Left lung (tissue), 14 donors: ENCODE measurements at places on chromosomes 3 and 15. TPM values are rescaled to one million over a fixed set of nuclear protein-coding genes. Genes with fewer than 3 reads are reported as not detected.

MESP2 gene
- not detected for polyA plus RNA-seq

DNA sequence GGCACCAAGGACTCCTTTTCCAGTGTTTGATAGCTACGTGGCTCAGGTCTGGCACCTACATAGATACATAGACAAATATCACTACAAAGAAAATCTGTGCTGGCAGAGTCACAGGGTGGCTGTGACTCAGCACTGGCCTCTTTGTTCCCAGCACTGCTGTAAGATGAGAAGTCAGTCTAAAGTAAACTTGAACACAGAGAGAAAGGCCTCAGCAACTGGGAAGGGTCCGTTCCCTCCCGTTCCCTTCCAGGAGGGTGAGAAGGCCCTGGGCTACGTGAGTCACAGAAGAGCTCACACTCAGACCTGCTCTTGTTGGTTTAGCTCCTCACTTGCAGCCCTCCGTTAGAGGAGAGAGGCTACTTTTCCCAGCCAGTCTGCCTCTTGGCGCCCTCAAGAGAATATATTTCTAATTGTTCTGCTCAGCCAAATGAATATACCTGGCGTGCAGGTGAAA is 23.1 kb downstream of the ANXA2 start:
- DNase-seq = peak; percentile 75

DNA sequence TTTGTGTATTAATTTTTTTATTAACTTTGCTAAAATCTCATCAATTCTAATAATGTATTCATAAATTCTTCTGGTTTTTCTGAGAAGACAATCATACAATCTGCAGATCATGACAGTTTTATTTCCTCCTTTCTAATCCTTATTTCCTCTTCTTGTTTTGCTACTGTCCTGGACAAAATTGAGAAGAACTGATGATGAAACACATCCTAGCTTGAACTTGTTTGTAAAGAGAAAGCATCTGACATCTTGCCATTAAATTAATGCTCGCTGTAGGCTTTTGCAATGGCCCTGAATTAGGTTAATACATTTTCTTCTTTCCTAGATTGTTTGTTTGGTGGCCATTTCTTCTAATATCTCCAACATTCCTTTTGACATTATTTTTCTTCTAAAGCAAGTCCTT is 110.9 kb upstream of the TPM1 start:
- DNase-seq = no peak

DNA sequence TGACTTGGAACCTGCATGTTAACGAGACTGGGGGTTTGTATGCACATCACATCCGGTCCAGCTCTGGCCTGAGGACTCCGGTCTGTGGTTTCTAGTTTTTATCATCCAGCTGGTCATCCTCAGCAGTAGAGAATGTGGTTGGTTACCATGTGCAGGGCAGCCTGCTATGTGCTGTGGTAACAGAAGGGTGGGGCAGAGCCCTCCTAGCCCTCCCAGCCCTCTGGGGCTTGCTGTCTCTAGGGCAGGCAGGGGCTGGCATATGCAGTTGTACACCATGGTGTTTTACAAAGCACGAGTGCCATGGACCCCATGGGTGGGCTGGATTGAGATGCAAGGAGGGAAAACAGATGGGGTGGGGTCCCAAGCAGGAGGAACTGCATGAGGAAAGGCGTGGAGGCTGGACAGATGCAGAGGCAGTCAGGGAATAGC is 70.2 kb downstream of the APBA2 start:
- DNase-seq = no peak

- DNase-seq = no peak
These were observed 760.7 kb downstream of the GRM7 start for GRCh38 chr3:7621651-7622050.

- DNase-seq = no peak
These were observed 16.9 kb upstream of the RYR3 start for GRCh38 chr15:33293713-33294334.

GRCh38 chr15:68809517-68809916 is 11.2 kb downstream of the ANP32A start:
- DNase-seq = no peak

GRCh38 chr15:56950979-56951378 is 32.5 kb downstream of the TCF12 start:
- no peak for DNase-seq

DLL4 gene
- 18.6 TPM for polyA plus RNA-seq

SLC38A3 gene
- 7.8 TPM for polyA plus RNA-seq

GRCh38 chr3:165011557-165011956 is 66.7 kb downstream of the SI start:
- DNase-seq = no peak

DNA sequence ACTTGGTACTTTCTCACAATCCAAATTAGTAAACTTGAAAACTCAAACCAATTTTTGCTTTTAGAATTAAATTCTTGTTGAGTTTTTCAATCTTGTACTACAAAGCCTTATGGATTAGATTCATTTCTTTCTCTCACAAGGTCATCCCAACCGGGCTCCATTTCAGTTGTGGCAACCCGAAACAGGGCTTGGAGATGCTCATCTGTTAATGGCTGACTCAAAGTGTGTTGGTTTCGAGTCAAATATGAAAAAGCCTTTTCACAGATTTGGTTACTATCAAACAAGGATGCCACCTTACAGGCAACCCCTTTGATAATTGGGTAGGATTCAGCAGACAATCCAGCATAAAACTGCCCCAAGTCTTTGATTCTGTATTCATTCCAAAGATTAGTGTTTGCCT is 1.8 kb downstream of the EPM2AIP1 start:
- DNase-seq = no peak

GRCh38 chr3:196965804-196966173 is 2.8 kb downstream of the PIGZ start:
- DNase-seq = no peak

DNA sequence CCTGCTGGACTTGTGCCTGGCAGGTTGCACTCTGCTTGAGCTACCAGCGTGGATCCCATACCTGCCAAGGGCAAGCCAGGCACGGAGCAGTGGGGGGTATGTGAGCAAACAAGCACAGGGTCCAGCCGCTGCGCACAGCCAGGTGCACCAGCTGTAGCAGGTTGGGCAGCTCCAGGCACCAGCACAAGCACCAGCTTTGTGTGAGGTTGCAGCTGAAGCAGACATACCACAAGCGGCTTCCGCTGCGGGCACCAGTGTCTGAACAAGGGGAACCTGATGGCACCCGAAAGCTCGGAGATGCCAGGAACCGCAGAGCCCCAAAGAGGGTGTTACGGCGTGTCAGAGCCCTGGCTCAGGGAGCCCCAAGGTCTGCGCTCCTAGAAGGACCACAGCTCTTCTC is 472.7 kb upstream of the ARL6 start:
- DNase-seq = no peak

DNA sequence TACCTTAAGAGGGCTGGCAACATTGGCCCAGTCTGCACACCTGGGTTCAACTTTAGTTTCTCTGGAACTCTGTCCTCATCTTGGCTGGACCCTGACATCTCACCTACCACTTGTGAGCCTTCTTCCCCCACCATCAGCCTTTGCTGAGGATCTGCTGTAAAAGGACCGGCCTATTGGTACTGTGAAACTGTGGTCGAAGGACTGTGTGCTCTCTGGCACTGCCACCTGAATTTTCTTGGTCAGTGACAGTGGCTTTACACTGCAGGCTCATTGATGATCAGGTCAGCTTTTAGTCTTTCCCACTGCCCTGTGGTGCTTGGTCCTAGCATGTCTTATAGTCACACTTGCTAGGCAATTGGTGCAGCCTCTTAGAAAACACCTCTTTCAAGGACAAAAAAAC is 86.9 kb downstream of the PEX5L start:
- DNase-seq = no peak

GRCh38 chr3:121175083-121175482 is 267.1 kb downstream of the STXBP5L start:
- DNase-seq = peak; percentile 0

- no peak for DNase-seq
These were observed 160.9 kb upstream of the GALNT15 start for GRCh38 chr3:16013568-16013967.

PLSCR2 gene
- 0.38 TPM for polyA plus RNA-seq

GRCh38 chr15:36024031-36024688 is 478.2 kb upstream of the DPH6 start:
- peak; percentile 13 for DNase-seq

DNA sequence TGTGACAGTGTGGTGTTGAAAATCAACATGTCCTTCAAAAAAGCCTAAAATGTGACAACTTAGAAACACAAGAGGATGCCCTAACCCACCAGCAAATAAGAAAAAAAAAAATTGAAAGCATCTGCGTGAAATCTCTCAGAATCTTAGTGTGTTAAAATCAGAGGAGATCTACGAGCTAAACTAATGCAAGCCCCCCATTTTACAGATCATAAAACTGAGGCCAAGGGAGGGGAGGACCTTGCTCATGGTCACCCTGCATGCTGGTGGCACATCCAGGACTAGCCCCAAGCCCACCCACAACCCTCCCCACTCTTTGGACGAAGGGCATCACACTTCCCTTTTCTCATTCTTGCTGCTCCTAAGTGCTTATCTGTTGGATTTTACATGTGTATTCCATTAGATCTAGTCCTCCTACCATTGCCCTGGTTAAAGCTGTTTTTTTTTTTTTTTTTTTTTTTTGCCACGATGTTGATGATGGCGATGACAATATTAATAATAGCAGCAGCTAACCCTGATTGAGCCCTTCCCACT is 29.1 kb upstream of the NOX5 start:
- DNase-seq = no peak

WDR93 gene
- polyA plus RNA-seq = 1.2 TPM

SAMD7 gene
- not detected for polyA plus RNA-seq

CCDC13 gene
- 0.95 TPM for polyA plus RNA-seq

- DNase-seq = no peak
These were observed 25.5 kb upstream of the RASGRF1 start for GRCh38 chr15:79115986-79116665.

DNA sequence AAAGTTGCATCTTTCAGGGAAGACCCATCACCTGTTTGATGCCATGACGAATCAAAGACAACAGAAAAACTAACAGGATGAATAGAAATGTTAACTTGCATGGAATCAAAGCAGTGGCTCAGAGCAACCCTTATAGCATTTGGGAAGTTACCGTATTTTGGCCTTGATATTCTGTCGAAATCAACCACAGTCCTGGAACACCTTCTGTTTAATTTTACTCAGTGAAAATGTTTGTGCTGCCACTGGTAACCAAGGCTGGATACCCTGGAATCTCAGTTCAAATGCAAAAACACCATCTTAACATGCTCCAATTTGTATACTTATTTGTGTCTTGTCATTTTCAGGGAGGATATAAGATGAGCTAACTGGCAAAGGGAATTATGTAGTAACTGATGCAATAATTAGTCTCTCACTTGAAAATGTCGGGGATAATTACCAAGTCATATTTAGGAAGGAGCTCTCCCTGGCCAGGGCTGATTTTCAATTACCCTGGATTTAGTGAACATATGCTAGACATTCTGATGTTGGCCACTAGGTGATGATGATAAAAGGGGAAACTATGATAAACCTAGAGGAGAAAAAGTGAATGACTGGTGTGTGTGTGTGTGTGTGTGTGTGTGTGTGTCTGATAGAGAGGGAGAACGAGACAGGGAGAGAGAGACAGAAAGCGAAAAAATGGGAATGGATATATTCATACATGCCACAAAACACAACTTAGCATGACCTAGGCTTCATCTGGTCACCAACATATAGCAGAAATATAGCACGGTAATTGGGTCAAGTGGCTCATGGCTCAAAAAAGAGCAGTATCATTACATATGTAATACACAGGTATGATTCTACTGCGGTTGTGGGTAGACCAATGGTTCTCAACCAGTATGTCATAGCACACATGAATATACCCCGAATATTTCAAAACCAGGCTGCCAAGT is 19.0 kb upstream of the PRICKLE2 start:
- no peak for DNase-seq

P2RY1 gene
- 15.1 TPM for polyA plus RNA-seq

SCN11A gene
- 0.88 TPM for polyA plus RNA-seq

- DNase-seq = peak; percentile 12
These were observed 139.5 kb upstream of the RBMS3 start for GRCh38 chr3:29141197-29141917.

DNA sequence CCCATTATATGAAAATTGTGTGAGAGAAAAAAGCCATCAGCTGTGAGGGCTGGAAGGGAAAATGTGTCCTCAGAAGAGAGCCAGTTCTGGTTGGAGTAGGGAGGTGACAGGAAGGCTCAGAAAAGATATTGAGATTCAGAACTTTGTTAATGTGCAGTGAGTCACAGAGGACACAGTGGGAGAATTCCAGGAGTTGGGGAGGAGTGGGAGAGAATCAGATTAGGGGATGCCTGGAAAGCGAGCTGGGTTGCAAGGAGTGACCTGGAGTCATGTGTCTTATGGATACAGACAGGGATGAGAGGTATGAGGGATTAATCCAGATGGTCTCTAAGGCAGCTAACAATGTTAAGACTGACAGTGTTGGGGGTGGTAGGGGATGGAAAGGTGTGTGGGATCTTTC is 67.5 kb downstream of the CHST2 start:
- DNase-seq = no peak

DNA sequence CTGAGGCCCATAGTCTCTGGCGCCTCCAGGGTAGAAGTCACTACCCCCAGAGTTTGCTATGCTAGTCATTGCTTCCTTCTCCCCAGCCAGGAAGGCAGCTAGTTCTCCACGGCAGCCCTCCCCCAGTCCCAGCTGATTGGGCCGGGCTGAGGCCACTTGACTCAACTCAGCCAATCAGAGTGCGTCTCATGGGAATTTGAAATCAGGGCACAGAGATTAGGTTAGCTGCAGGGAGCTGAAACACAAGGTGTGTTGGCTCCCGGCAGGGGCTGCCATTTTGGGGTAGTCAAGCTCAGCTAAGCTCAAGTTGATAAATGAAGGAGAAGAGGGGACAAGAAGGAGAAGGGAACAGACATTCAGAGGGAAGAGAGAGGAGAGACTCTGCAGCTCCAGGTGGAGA is 32.8 kb downstream of the LINGO1 start:
- DNase-seq = no peak

- DNase-seq = no peak
These were observed 167.3 kb downstream of the C3orf70 start for GRCh38 chr3:184985586-184985985.

- DNase-seq = no peak
These were observed 5.1 kb upstream of the SLC25A38 start for GRCh38 chr3:39378088-39378487.

CDC25A gene
- polyA plus RNA-seq = 8.9 TPM

- DNase-seq = no peak
These were observed 4.2 kb upstream of the TRAT1 start for GRCh38 chr3:108818404-108818803.

GRCh38 chr3:38129058-38129457 is 7.9 kb downstream of the ACAA1 start:
- peak; percentile 14 for DNase-seq

DNA sequence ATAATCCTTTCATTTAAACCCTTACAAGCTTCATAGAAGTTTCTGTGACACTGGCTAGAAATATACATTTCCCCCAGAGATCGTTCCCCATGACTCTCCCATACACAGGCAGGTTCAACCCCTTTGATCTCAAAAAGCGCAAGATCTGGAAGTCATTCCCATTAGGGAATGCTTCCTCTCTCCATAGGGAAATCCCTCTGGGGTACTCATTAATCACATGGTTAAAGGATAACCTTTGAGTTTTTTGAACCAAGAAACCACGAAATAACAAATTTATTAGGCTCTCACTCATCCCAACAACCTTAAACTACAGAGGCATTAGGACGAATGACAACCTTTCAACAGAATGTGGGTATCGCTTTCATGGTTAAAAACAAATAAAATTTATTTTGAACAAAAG is 211.9 kb upstream of the PRICKLE2 start:
- DNase-seq = no peak

TERC gene
- not detected for polyA plus RNA-seq

- no peak for DNase-seq
These were observed 1.7 kb downstream of the RASL12 start for GRCh38 chr15:65066001-65066634.
